ENCODE measurements at places on chromosomes 2 and 18.

- no peak for DNase-seq
Observed at GRCh38 chr2:240465765-240466578, 30.5 kb downstream of the GPC1 start.

DNA sequence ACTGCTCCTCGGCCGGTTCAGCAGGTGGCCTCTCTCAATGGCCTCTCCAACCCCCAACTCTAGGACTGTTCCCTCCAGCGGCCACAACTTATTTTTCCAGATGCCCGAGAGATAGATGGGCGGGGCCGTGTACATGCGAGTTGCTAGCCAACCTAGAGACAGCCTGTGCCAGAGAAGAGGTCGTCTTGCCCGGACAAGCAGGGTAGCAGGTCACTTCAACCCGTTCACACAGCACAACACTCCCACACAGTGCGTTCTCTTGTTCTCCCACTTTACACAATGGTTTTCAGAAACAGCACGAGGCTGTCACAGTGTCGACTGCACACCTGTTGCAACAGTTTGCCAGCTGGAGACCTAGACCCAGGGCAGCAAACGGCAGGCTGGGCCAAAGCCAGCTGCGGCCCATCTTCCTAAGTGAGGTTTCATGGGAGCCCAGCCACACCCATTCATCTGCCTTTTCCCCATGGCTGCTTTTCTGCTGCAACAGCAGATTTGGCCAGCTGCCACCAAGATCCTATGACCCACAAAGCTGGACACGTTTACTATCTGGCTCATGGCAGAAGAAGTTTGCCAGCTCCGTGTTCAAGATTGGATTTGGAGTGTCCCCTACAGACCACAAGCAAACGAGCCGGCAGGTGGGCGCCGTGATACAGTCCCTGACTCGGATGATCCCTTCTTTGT is 7.3 kb upstream of the PRLH start:
- DNase-seq = no peak

DNA sequence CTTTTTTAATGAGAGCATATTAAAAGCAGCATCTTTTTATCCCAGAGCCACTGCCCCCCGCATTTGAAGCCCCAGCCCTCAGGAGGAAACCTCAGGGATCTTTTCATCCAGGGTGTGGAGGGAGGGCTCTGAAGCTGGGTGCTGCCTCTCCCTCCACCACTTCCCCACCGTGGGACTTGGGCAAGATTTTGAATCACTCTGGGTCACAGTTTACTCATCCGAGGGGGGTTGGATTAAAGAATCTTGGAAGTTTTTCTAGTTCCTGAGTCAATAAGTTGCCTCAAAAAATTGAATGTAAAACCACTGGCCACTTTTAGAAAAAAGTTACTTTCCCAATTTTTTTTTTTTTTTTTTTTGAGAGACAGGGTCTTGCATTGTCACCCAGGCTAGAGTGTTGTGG is 62.0 kb upstream of the ANKRD44 start:
- no peak for DNase-seq

GRCh38 chr2:9778012-9778411 is 65.3 kb upstream of the TAF1B start:
- no peak for DNase-seq

DNA sequence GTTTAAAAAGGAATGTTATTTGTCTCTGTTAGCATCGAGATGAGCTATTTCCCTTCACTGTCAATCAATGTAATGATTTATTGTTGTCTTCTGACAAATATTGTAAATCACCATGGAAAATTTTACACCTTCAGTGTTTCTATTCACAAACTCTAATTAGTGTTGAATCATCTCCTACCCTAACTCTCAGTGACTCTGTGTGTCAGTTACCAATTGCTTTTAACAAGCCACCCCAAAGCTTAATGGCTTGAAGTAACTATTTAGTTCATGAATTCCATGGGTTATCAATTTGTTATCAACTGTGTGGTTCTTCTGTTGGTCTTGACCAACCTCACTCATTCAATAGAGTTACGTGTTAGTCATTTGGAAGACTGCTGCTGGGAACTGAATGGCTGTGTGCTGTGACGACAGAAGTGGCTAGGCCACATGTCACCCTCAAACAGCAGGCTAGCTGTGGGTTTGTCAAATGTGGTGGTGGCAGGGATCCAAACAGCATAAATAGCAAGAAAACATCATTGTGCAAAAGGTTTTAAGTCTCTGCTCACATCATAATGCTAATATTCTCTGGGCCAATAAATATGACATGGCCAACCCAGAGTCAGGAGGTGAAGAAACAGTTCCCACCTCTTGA is 910.8 kb upstream of the CDH2 start:
- DNase-seq = no peak
